DMS79 treated with DMSO at 0.1 percent for 48 hours (cell line): ENCODE measurements at places on chromosomes 7 and 10.

GRCh38 chr7:43737467-43738127 is 8.3 kb upstream of the COA1 start:
- DNase-seq, result no peak

DNA sequence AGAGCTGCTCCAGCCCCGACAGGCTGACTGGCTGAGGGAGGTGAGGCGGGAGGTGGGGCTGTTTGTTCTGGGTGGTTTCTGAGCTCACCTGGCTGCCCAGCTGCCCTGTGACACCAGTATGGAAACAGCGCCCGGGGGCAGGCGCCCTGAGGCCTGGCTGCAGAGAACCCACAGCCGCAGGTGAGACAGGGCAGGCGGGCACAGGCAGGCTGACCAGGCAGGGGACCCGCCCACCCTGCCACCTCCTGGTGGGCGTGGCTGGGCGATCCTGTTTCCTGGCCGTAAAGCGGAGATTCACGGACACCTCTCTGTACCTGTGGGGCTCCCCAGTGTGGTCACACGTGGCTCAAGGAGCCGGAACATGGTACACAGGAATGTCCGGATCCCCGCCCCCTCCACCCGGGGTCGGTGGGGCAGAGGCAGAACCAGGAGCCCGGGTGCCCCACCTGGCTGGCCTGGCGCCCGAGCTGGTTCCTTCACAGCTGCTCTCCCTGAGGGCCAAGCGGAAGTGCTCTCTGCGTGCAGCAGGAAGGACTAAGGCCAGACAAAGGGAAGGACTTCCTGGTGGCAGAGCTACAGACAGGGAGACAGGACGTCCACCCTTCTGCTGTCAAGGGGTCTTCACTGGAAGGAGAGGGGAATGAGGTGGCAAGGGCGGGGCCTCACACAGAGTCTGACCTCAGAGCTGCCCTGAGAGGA is 3.9 kb downstream of the MICALL2 start:
- DNase-seq, result no peak

GRCh38 chr10:119105155-119105554 is 1.2 kb downstream of the DENND10 start:
- no peak for DNase-seq

GRCh38 chr10:13681528-13681927 is 94.8 kb downstream of the PRPF18 start:
- DNase-seq, result no peak

DNA sequence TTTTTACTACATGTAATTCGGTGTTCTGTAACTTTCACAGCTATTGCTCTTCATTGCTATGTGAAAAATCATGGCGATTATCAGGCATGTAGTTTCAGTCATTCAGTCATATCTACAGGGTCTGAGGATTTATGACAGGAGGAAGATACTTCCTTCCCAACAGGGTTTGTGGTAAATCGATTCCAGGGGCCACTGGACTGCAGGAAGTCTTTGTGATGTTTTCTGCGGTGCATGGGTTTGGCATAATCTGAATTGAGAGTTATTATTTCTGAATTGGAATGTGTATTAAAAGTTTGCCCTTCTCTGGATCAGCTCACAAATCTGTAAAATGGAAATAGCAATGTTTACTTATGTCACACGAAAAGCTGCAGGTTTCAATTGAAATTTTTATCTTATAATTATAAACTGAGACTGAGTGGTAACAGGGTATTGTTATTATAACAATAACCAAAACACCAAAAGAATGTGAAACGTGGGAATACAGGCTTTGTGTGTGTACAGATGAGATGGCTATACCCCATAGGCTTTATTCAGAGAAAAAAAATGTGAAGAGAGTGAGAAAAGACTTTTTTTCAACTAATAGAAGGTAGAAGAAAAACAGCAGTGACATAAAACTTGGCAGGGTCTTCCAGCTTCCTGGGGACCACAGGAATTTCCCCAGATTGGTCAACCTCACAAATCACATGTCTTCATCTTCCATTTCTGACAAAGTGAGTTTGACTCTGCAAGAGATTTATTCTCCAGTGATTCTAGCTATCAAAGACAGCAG is 307.7 kb upstream of the NFE2L3 start:
- no peak for DNase-seq

GRCh38 chr10:35379226-35380137 is 43.2 kb downstream of the CCNY start:
- no peak for DNase-seq

DNA sequence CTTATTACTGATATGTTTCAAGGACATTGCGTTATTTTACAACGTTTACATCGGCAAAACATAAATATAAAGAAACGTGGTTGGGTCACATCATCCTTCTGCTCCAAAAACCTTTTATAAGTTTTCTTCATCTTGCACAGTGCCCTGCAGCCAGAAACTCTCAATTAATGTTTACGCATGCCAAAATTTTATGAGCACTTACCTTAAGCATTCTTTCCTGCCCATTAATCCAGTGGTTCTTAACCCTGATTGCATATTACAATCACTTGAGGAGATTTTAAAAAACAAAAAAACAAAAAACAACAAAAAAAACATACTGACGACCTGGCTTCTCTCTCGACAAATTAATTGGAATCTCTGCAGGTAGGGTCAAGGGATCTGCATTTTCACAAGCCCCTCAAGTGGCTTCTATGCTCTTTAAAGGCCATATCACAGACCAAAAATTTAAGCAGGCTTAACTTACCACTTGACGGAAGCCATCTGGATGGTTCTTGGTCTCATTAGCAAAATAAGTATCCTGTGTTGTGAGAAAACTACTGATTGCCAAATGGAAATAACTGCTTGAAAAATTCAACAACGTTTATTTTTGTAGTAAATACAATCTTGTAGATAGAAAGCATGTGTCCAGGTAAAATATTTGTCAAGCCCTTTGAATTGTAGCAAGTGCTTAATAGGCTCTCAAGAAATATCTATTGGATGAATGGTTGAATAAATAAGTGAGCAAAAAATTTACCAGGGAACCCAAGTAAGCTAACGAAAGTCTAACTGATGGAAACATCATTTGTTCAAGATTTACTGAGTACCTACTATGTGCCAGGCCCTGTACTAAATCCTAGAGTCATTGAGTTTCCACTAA is 30.9 kb upstream of the SLC16A12 start:
- DNase-seq, result peak; percentile 98
